Activated CD4-positive, alpha-beta memory T cell treated with anti-CD3 and anti-CD28 coated beads, Interleukin-2, amount 10 ng/mL, durations not matched to agents 7 days and 5 days (primary cell): ENCODE measurements at places on chromosomes 12 and 14. TPM values are rescaled to one million over a fixed set of nuclear protein-coding genes. Genes with fewer than 3 reads are reported as not detected.

- H3K27ac ChIP-seq, result no peak overlapping the region
- no peaks in the 10 kb centered on the region for H3K36me3 ChIP-seq
- peaks cover 16% of the 10 kb centered on the region for H3K27me3 ChIP-seq
Measured at GRCh38 chr12:95445884-95446505, 28.0 kb upstream of the METAP2 start.

GRCh38 chr12:93991829-93992461 lies 156.4 kb upstream of the PLXNC1 start:
- H3K4me3 ChIP-seq, result no peak overlapping the region
- H3K4me1 ChIP-seq, result no peaks in the 10 kb centered on the region
- no peak for DNase-seq
- H3K36me3 ChIP-seq, result no peaks in the 10 kb centered on the region
- H3K27ac ChIP-seq, result no peak overlapping the region

- no peaks in the 10 kb centered on the region for H3K27me3 ChIP-seq
- no peak overlapping the region for H3K4me3 ChIP-seq
Measured at GRCh38 chr12:59444932-59445331, 150.9 kb upstream of the SLC16A7 start.

Gene ESRRB
- total RNA-seq, result 0.05 TPM

DNA sequence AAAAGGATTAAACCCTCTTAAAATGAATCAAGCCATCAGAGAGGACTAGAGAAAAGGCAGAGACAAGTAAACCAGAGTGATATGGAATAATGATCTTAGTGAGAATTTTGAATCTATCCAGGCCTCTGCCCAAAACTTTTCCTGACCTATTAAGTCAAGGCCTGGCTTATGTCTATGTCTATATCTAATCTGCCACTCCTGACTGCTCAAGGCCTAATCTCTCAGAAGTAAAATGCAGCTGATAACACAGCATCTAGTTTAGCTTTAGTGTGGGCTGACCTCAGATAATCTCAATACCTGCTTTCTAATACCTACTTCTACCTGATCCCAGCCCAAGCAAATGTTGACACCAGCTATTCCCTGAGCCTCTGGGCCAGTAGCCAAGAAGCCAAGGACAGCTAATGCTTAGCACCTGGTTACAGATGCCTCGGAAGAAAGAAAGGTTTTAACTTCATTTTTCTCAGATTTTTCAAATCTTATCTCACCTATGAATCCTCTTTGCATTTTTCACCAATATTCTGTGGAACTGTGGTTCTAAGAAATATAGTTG lies 1472.5 kb upstream of the SEL1L start:
- no peak overlapping the region for H3K27ac ChIP-seq
- H3K36me3 ChIP-seq, result no peaks in the 10 kb centered on the region
- DNase-seq, result no peak
- H3K4me3 ChIP-seq, result no peak overlapping the region

GRCh38 chr12:2974560-2974971 lies 15.4 kb downstream of the TEAD4 start:
- no peak for DNase-seq
- no peaks in the 10 kb centered on the region for H3K27me3 ChIP-seq
- H3K27ac ChIP-seq, result no peak overlapping the region
- no peaks in the 10 kb centered on the region for H3K36me3 ChIP-seq
- no peaks in the 10 kb centered on the region for H3K4me1 ChIP-seq

Gene ZNF839
- 15.3 TPM for total RNA-seq

DNA sequence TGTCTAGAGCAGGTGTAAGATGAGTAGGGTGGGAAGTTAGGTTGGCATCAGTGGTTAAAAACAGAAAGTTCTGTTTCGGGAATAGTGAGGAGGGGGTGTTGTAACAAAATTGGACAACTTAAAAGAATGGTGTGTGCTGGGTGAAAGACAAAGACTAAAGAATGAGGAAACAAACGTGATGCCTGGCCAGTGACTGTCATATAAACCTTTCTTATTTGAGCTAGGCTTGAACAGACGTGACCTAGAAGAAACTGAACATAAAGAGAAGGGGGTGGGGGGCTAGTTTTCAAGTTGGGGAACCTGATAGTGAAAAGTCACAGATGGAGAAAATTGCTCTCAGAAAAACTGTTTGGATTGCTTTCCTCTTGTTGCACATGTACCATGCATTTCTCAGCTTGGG lies 39.6 kb downstream of the RAD52 start:
- no peak for DNase-seq
- H3K4me1 ChIP-seq, result peaks cover 25% of the 10 kb centered on the region
- H3K27me3 ChIP-seq, result no peaks in the 10 kb centered on the region
- no peak overlapping the region for H3K27ac ChIP-seq
- H3K36me3 ChIP-seq, result peaks cover 80% of the 10 kb centered on the region

GRCh38 chr12:124776125-124776513 lies 87.5 kb downstream of the SCARB1 start:
- peaks cover 28% of the 10 kb centered on the region for H3K27me3 ChIP-seq
- H3K36me3 ChIP-seq, result no peaks in the 10 kb centered on the region
- H3K27ac ChIP-seq, result no peak overlapping the region
- H3K4me3 ChIP-seq, result no peak overlapping the region
